Thymus (tissue), 14 donors: ENCODE measurements at places on chromosomes 16 and 17. TPM values are rescaled to one million over a fixed set of nuclear protein-coding genes. Genes with fewer than 3 reads are reported as not detected.

- DNase-seq, result no peak
- no peaks in the 10 kb centered on the region for H3K27me3 ChIP-seq
- peaks cover 4% of the 10 kb centered on the region for H3K4me1 ChIP-seq
- no peak overlapping the region for H3K27ac ChIP-seq
Observed at GRCh38 chr17:31678431-31678830, 180.6 kb downstream of the COPRS start.

- peaks cover 32% of the 10 kb centered on the region for H3K36me3 ChIP-seq
- H3K4me1 ChIP-seq, result peaks cover 8% of the 10 kb centered on the region
- no peak for DNase-seq
- H3K27ac ChIP-seq, result no peak overlapping the region
- H3K27me3 ChIP-seq, result no peaks in the 10 kb centered on the region
- no peak overlapping the region for H3K4me3 ChIP-seq
Observed at GRCh38 chr17:80833952-80834892, 157.4 kb upstream of the CHMP6 start.

GRCh38 chr17:60332574-60332973 lies 59.4 kb downstream of the USP32 start:
- no peaks in the 10 kb centered on the region for H3K4me1 ChIP-seq
- no peaks in the 10 kb centered on the region for H3K27me3 ChIP-seq
- H3K27ac ChIP-seq, result no peak overlapping the region
- H3K36me3 ChIP-seq, result peaks cover 9% of the 10 kb centered on the region
- H3K4me3 ChIP-seq, result no peak overlapping the region

DNA sequence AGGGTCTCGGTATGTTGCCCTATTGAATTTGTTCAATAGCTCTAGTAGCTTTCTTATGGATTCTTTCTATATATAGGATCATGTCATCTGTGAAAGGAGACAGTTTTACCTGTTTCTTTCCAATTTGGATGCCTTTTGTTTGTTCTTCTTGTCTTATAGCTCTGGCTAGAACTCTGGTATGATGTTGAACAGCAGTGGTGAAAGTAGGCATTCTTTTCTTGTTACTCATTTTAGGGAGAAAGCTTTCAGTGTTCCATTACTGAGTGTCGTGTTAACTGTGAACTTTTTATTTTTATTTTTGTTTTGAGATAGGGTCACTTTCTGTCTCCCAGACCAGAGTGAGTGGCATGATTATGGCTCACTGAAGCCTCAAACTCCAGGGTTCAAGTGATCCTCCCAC lies 21.2 kb downstream of the EFCAB5 start:
- H3K27ac ChIP-seq, result no peak overlapping the region
- no peaks in the 10 kb centered on the region for H3K27me3 ChIP-seq
- DNase-seq, result no peak
- H3K4me3 ChIP-seq, result no peak overlapping the region
- no peaks in the 10 kb centered on the region for H3K36me3 ChIP-seq

The SPNS3 gene
- 9.1 TPM for total RNA-seq

- H3K36me3 ChIP-seq, result no peaks in the 10 kb centered on the region
- peaks cover 13% of the 10 kb centered on the region for H3K4me1 ChIP-seq
- H3K27ac ChIP-seq, result no peak overlapping the region
- no peak overlapping the region for H3K4me3 ChIP-seq
- no peaks in the 10 kb centered on the region for H3K27me3 ChIP-seq
- no peak for DNase-seq
Observed at GRCh38 chr17:73976147-73976546, 227.3 kb upstream of the RPL38 start.

GRCh38 chr16:61555718-61556441 lies 480.4 kb downstream of the CDH8 start:
- no peak overlapping the region for H3K4me3 ChIP-seq
- H3K4me1 ChIP-seq, result no peaks in the 10 kb centered on the region
- H3K27me3 ChIP-seq, result no peaks in the 10 kb centered on the region
- no peaks in the 10 kb centered on the region for H3K36me3 ChIP-seq
- H3K27ac ChIP-seq, result no peak overlapping the region

GRCh38 chr16:83109490-83110125 lies 482.8 kb downstream of the CDH13 start:
- H3K36me3 ChIP-seq, result no peaks in the 10 kb centered on the region
- no peak for DNase-seq
- no peaks in the 10 kb centered on the region for H3K4me1 ChIP-seq
- H3K4me3 ChIP-seq, result no peak overlapping the region
- H3K27me3 ChIP-seq, result no peaks in the 10 kb centered on the region

GRCh38 chr17:69176457-69176795 lies 34.7 kb upstream of the ABCA6 start:
- no peak overlapping the region for H3K27ac ChIP-seq
- H3K4me1 ChIP-seq, result no peaks in the 10 kb centered on the region
- H3K4me3 ChIP-seq, result no peak overlapping the region
- H3K36me3 ChIP-seq, result no peaks in the 10 kb centered on the region
